ENCODE measurements at places on chromosomes 1 and 21.

GRCh38 chr1:29593601-29594382 lies 357.5 kb downstream of the PTPRU start:
- no peak for DNase-seq

- DNase-seq, result no peak
Measured at GRCh38 chr1:50426108-50426700, 3.0 kb upstream of the DMRTA2 start.

DNA sequence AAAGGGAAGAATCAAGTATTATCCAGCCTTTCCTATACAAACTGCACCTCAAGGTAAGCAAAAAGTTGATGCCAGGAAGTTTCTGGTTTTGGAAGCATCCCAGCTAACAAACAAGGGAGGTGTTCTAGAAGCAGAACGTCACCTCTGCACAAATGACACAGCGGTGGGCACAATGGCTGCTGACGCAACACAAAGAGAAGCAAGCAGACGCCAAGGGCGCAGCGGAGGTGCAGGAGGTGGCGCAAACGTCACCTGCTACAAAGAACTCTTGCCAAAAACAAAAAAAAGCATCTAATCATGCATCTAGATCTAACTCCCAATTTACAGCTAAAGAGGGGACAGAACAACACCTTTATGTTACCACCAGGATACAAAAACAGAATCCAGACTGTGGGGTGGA lies 88.5 kb downstream of the NPHP4 start:
- DNase-seq, result no peak

GRCh38 chr21:15498455-15498854 lies 231.3 kb upstream of the USP25 start:
- no peak for DNase-seq

GRCh38 chr1:78743626-78744025 lies 94.0 kb downstream of the IFI44 start:
- no peak for DNase-seq

All from left ventricle myocardium superior (tissue), 1 donor.